HL-60 (cell line): ENCODE measurements at places on chromosomes 1 and 21.

DNA sequence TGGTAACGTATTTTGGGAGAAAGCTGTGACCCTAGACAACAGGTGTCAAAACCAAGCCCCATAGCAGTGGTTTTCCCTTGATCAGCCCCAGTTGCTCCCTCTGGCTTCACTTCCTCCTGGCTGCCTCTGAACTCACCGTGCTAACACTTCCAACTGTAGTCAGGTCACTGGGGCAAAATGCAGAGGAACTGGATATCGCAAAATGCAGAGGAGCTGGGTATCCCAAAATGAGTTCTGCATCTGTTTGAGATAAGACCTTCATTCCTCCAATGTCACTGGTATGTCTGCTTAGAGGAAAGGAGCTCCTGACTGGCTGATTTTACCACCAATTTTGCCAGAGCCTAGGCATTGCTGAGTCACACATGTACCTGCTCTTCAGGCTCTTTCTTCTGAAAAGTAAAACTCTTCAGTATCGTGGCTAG is 19.6 kb upstream of the TACSTD2 start:
- DNase-seq: no peak

GRCh38 chr1:178918955-178919354 is 48.1 kb upstream of the ANGPTL1 start:
- DNase-seq: no peak

DNA sequence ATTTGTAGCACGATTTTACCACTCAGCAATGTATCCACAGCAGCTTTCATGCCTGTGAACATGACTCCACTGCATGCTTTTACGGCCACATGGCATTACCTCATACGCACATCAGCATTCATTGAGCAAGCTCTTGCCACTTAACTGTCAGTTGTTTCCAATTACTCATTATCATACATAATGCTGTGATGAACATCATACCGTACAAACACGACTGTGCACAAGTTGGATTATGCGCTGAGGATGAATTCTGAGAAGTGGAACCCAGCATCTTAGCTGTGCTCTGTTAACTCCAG is 9.6 kb downstream of the UMODL1 start:
- peak; percentile 68 for DNase-seq

DNA sequence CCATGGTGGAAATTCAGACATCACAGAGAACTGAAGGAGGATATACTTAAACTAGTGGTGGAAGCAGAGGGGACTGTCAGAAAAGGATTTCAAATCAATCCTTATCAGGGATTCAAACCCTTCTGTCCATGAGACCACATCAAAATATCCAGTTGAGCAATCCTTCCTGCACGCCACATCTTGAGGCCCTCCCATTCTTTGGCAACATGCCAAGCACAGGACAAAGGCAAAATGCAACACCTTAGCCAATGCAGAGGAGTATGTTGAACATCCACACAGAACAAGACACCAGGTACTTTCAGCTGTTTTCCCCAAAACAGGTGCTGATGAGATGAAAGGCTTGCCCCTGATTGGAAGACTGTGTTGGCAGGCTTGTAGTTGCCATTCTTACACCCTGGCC is 81.8 kb upstream of the PLXNA2 start:
- DNase-seq: no peak

DNA sequence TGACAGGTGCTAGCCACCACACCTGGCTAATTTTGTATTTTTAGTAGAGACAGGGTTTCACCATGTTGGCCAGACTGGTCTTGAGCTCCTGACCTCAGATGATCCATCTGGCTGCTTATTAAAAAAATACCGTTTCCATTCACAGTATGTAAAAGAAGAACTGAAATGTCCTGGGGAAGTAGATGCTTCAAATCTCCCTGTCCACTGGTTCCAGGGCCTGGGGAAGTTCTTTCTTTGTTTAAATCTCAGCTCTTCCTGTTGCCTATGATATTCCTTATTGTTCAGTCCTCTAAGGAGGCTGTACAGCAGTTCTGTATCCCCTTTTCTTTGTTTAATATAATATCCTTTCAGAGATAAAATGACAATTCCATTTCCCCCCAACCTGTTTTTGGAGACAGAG is 47.4 kb downstream of the ZMYM1 start:
- no peak for DNase-seq

GRCh38 chr1:54711536-54711935 is 4.1 kb upstream of the TTC4 start:
- DNase-seq: no peak

GRCh38 chr1:225258811-225259210 is 169.0 kb downstream of the LBR start:
- no peak for DNase-seq

- DNase-seq: no peak
Measured at GRCh38 chr1:206816390-206817287, 44.3 kb upstream of the IL10 start.

GRCh38 chr21:45791562-45792418 is 148.3 kb downstream of the PCBP3 start:
- no peak for DNase-seq

DNA sequence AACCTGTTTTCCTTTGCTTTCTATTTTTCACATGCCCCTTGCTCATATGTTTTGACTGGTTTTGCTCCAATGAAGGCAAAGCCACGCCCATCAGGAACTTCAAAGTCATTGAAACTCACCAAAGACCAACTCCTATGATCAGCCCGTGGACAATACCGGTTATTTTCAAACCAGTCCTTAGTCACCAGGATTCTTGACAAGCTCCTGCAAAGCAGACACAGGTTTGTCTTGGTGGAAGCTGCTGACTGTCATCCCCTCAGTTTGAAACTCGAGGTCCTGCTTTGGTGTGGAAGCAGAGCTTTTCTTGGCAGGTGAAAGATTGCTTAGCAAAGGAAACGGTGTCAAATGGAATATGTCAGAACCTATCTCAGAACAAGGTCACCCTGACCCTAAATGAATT is 384.7 kb upstream of the CXADR start:
- DNase-seq: no peak
